Fibroblast of skin of right quadriceps (primary cell): ENCODE measurements at places on chromosomes 16 and 17.
A peak's percentile ranks its signal among the peaks of the same experiment; 100 is the strongest.

GRCh38 chr17:27854163-27854562 lies 39.0 kb downstream of the LYRM9 start:
- DNase-seq, result no peak

DNA sequence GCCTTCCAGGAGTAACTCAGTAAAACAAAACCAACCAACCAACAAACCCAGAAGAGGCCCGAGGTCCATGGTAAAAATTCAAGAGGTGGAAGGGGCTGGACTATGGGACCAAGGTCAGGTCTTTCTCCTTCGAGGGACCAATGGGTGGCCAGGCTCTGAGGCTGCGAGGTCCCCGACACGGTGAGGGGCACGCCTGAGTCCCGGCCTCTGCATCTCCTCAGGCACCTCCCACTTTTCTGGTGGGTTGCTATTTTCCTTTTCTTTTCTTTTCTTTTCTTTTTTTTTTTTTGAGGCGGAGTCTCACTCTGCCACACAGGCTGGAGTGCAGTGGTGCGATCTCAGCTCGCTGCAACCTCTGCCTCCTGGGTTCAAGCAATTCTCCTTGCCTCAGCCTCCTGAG lies 18.0 kb downstream of the CD7 start:
- no peak for DNase-seq

DNA sequence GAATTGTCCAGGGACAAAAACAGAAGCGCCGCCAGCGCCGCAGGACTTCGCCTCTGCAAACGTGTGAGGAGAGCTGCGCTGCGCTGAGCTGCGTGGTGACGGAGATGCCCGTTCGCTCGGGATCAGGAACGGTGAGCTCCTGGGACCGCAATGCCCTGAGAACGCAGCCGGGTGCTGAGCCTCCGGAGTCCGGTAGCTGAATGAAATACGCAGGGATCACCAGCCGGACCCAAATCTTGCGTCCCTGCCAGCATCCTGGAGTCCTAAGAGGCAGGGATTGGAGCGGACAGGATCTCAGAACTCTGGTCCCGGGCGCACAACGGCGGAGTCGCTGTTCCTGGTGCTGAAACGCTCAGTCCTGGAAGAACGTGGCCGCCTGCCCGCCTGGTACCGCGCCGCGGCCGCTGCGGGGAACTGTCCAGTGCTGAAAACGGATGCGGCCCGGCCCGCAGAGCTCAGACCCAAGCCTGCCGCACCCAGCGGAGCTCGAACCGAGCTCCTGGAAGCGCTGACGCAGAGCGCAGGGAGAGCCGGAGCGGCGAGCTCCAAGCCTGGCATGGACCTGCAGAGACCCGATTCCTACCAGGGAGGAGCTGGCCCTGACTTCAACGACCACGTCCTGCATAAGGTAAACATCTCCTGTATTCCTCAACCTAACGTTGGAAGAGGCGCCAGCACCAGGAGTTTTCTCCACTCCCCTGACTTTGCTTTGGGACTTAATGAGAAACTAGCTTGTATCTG lies 41.5 kb downstream of the CD300LF start:
- peak; percentile 72 for DNase-seq

- no peak for DNase-seq
Measured at GRCh38 chr17:76131692-76132573, 9.1 kb downstream of the FOXJ1 start.
